ENCODE measurements at places on chromosomes 3 and 15.

GRCh38 chr15:77791941-77792340, 159.2 kb upstream of the LINGO1 start:
- no peak for DNase-seq

DNA sequence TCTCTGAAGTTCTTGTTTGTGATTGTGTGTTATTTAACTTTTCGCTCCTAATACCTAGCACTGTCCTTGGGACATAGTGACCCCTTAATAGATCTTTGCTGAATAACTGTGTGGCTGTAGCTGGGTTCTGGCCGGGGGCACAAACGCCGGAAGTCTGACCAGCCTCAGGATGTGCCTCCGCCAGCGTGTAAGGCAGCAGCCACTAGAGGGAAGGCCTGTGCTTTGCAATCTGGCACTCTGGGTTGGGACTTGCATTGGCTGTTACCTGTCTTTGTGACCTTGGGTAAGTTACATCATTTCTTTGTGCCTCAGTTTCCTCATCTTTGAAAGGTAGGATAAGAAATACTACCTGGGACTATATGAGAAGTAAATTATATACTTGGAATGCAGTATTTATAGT, 158.7 kb downstream of the GHSR start:
- DNase-seq, result peak; percentile 64

DNA sequence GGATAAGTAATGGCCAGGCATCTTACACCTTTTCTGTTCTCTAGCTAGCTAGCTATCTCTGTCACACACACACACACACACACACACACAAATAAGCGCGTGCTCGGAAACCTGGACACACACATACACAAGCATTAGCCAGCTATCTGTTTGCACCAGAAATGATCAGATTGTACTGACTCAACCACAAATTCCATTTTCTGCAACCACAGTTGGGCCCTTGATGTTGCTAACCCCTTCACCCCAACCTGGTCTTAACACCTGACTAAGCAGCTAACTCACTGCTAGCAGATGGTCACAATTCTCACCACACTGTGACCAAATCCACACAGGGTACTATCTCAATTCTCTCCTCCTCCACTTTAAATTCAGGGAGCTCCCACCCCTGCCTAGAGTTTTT, 183.0 kb upstream of the THBS1 start:
- no peak for DNase-seq

DNA sequence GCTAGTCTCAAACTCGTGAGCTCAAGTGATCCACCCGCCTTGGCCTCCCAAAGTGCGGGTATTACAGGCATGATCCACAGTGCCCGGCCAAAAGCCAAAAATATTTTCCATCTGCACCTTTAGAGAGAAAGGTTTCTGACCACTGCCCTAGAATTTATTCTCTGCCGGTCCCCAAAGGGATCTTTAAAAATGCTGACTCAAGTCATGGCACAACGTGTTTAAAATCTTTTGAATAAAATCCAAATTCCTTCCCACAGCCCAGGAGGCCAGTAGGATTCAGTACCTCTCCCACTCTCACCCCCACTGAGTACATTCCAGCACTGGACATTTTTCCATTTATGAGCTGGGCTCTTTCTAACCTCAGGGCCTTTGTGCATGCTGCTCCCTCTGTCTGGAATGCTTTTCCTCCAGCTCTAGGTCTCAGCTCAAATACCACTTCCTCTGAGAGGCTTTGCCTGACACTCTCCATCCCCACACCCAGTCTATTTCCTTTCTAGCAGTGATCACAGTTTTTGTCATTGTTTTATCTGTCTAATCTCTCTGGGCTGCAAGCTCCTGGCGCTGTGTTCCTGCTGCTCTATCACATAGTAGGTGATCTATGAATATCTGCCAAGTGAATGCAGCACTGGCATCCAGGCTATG, 502.9 kb downstream of the SHQ1 start:
- no peak for DNase-seq

DNA sequence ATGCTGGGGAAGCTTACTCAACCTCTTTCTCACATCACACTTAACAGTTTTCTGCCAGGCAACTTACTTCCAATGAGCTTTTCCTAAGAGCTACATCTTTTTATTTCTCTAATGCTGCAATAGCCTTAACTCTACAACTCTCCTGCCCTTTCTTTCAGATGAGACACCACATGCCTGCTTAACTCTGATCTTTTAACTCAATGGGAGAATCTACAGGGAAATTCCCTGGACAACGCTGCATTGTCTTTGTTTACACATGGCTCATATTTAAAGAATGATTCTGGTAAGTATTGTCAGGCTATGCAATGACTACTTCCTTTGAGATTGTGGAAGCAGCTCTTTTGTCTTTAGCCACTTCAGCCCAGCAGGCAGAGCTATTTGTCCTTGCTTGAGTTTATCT, 353.1 kb upstream of the BCHE start:
- no peak for DNase-seq

All from right atrium auricular region (tissue), 2 donors.